Glutamatergic neuron (in vitro differentiated cells): ENCODE measurements at places on chromosomes 1 and 21. TPM values are rescaled to one million over a fixed set of nuclear protein-coding genes. Genes with fewer than 3 reads are reported as not detected.
A peak's percentile ranks its signal among the peaks of the same experiment; 100 is the strongest.

GRCh38 chr1:209307846-209308245 lies 275.7 kb upstream of the CAMK1G start:
- no peak for DNase-seq

GRCh38 chr1:63882048-63882704 lies 108.4 kb downstream of the ROR1 start:
- no peak for DNase-seq

GRCh38 chr1:48492392-48492791 lies 20.4 kb upstream of the SPATA6 start:
- no peak for DNase-seq

DNA sequence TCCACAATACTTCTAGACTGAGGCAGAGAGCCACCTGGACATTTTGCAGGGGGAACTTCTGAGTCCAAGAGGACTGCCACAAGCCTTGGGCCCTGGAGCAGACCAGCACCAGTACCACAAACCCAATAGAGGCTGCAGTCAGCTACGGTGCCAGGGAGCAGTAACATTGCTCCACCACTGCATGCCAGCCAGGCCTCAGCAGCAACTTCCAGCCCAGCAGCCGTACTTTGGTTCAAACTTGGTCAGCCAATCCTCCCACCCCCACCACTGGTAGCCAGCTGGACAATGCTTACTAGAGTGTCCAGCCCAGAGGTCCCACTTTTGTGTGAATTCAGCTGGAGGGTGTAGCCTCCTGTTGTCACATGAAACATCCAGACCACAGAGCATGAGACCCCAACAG lies 107.4 kb downstream of the SLC5A9 start:
- no peak for DNase-seq

DNA sequence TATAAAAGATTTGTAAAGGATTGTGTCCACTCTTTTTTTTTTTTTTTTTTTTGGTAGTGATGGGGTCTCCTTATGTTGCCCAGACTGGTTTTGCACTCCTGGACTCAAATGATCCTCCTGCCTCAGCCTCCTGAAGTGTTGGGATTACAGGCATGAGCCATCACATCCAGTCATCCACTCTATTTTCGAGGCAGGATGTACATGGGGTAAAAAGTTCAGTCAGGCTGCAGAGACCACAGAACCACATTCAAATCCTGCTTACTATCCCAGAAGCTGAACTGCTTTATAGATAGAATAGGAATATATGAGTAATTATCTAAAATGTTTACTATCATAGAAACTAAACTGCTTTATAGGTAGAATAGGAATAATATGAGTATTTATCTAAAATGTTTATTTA lies 26.0 kb upstream of the KCNK2 start:
- no peak for DNase-seq

DNA sequence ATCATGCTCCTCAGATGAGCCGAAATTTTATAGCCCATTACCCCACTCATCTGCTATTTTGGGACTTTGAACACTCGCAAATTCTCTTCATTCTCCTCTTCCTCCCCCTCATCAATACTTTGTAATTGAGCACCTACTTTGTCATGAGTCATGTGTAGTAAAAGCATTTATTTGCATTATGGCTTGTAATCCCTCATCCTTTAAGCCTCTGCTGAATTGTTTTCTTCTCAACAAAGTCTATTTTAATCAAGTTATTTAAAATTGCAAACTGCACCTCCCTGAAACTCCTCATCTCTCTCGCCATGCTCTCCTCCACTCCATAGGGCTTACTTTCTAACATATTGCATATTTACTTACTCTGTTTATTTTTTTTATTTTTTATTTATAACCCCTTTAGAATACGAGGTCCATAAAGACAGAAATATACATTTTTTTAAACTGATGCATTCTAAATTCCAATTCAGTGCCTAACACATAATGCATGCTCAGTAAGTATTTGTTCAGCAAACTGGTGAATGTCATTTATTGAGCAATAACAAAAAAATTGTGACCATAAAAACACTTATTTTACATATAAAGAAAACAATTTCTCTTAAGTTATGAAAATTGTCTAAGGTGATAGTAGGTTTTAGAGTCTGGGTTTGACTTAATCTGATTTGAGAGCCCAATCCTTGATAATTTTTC lies 161.7 kb downstream of the FASLG start:
- no peak for DNase-seq

- DNase-seq = no peak
Measured at GRCh38 chr21:44739316-44739715, 27.9 kb upstream of the TSPEAR start.

- no peak for DNase-seq
Measured at GRCh38 chr1:167805041-167805556, 83.3 kb downstream of the MPZL1 start.

GRCh38 chr1:37725851-37726613 lies 33.7 kb downstream of the CDCA8 start:
- DNase-seq = no peak

- no peak for DNase-seq
Measured at GRCh38 chr1:113388017-113388620, 2.2 kb upstream of the MAGI3 start.

- no peak for DNase-seq
Measured at GRCh38 chr21:44720170-44720569, 8.8 kb upstream of the TSPEAR start.

DNA sequence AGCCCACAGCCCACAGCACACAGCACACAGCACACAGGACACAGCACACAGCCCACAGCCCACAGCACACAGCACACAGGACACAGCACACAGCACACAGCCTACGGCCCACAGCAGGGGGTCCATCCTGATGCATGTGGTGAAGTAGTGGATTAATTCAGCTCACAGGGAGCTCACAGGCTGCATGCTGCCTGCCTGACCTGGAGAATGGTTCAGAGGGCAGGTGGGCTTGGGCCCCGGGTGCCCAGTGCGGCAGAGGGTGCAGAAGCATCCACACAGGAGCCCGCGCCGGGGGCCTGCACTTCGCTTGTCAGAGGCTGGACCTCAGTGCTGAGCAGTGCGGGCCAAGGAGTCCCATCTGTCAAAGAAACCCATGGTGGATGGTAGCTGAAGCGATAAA lies 21.1 kb upstream of the AJAP1 start:
- no peak for DNase-seq

- DNase-seq = no peak
Measured at GRCh38 chr1:241114699-241115233, 242.2 kb downstream of the RGS7 start.

- DNase-seq = no peak
Measured at GRCh38 chr1:15680131-15680530, 4.0 kb upstream of the PLEKHM2 start.

DNA sequence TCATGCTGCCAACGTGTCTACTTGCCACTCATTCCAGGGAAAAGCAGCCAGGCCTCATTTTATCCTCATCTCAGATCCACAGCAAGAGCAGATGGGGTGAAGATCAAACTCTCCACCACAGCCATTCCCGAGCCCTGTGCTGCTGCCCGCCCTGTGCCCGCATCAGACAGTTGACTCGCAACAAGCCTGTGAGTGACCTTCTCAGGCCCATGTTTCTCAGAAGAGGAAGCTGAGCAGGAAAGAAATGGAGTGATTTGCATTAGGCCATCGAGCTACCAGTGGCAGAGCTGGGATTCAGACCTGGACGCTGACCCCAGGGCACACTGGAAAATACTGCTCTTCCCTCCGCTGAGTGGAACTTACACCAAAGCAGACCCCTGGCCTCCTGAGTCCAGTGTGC lies 1.2 kb downstream of the CNR2 start:
- no peak for DNase-seq

DNA sequence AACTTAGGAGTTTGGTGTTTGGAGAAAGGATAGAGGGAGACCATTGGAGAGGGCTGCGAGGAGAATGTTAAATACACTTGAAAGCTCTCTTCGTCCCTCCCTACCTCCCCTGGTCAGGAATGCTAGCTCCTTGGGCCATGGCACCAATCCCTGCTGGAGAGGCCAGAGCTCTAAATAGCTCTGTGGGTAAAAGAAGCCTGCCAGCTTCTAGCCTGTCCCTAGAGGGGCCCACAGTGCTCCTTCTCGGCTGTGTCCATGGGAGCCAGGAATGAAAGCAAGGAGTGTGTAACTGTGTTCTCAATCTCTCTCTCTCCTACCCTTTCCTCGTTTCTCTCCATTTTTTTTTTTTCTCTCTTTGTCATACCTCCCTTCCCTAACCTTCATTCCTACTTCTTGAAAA lies at the start of gene CCDC190:
Gene CCDC190, minus strand, starts transcription at position 75 of the 400 bp plus-strand sequence. CDS start 1,529 bp downstream, outside the sequence.
- no peak for DNase-seq

- no peak for DNase-seq
Measured at GRCh38 chr1:223243441-223244050, 100.5 kb upstream of the TLR5 start.

DNA sequence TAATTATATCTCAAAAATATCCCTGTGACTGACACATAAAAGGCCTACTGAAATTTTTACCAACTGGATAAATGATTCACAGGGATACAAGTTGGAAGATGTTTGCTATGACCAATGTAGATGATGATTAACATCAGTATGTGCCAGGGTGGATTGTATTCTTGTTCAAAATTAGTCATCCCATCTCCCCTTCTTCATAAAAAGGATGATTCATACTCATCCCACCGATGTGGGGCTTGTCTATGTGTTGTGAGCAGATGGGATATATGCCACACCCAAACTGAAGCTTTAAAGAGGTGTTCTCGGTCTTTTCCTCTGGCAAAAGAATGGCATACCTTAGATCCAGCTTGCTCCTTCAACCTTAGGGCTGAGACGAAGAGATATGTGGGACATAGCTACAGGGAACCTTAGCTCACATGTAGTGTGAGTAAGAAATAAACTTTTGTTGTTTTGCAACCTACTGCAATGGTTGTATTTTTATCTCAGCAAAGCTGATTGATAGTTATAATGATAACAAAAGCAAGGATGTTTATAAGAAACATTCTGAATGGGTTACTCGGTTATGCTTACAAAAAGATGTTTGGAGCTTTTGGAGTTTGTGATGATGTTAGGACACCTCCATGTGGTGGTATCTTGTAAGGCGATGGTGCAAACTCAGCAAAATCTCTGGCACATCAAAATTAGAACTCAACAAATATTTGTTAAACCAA lies 29.4 kb downstream of the SPATA17 start:
- no peak for DNase-seq

DNA sequence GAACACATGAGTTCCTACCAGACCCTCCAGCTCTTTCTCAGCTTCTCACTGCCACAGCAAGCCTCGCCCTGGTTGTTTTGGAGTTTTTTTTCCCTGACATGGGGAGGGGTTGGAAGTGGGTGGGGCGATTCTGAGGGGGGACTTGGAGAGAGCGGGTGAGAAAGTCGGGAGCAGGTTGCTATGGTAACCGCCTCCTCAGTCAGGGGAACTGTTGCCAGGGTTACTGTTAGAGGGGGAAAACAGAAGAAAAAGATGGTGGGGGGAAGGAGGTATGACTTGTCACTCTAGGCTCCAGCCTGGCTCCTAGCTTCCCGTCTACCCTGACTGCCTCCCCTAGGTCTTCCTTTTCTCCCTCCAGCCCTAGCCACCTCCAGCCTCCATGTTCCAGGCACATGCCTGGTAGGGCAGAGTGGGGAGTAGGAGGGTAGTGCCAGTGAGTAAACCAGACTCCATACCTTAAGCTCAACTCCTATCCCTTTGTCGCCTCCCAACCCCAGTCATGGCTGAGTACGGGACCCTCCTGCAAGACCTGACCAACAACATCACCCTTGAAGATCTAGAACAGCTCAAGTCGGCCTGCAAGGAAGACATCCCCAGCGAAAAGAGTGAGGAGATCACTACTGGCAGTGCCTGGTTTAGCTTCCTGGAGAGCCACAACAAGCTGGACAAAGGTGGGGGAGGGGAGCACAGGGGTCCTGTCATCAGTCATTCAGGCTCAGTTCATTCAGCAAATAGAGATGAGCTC lies 6.0 kb downstream of the PEA15 start:
- DNase-seq = no peak

DNA sequence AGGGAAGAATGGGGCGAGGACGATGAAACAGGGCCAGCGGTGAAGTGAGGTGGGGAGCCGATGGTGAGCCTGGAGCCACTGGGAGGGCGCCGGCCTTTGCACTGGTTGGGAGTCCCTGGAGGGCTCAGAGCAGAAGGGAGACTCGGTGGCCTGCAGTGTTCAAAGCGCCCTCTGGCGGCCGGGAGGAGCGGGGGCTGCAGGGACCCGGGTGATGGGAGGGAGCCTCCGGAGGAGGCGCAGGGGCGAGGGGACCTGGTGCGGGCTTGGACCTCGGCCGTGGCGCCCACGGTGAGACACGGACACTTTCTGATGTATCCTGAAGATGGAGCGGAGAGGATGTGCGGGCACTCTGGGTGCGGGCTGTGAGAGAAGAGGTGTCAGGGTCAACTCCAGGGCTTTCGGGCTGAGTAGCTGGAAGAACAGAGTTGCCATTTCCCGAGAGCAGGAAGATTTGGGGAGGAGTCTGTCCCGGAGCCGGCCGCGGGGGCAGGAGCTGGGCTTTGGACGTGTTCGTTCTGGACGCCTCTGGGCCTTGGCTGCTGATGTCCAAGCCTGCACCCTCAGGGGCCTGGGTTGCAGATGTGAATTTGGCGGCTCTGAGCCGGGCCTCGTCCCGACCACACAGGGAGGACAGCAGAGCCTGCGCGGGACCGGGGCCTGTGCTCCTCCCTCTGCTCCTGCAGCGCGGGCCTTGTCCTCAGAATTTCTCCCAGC lies 29.7 kb downstream of the HEYL start:
- DNase-seq = peak; percentile 80

- DNase-seq = no peak
Measured at GRCh38 chr1:231157311-231157710, 4.5 kb upstream of the TRIM67 start.

- DNase-seq = no peak
Measured at GRCh38 chr1:205267306-205267902, 39.7 kb downstream of the TMCC2 start.

DNA sequence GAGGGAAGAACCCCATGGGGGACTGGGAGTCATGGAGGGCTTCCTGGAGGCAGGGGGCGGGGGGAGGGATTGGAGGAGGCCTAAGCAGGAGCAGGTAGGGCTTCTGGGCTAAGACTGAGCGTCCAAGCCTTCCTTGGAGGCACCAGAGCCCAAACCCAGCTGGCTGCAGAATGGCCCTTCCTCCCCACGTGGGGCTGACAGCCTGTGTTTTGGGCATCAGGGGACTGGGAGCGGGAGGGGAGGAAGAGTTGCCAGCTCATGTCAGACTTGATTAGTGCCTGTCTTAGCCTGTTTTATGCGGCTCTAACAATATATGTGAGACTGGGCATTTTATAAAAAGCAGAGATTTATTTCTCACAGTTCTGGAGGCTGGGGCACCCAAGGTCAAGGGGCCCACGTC lies 38.9 kb downstream of the AJAP1 start:
- no peak for DNase-seq

The FMO3 gene
- total RNA-seq = not detected

The CASQ1 gene
- not detected for total RNA-seq

The TGFBR3 gene
- total RNA-seq = 0.98 TPM

The ALX3 gene
- not detected for total RNA-seq

The PLPPR5 gene
- total RNA-seq = 2.0 TPM

The KCNA2 gene
- 19.7 TPM for total RNA-seq

The TMEM82 gene
- not detected for total RNA-seq

The CNR2 gene
- not detected for total RNA-seq

The OR2L5 gene
- 0.22 TPM for total RNA-seq

The NBPF6 gene
- total RNA-seq = not detected

The MAP3K6 gene
- total RNA-seq = 10.0 TPM

The CD5L gene
- not detected for total RNA-seq

The SPRR2F gene
- total RNA-seq = not detected

The DNAI4 gene
- total RNA-seq = 0.78 TPM
